ENCODE measurements at places on chromosomes 1 and 21.

DNA sequence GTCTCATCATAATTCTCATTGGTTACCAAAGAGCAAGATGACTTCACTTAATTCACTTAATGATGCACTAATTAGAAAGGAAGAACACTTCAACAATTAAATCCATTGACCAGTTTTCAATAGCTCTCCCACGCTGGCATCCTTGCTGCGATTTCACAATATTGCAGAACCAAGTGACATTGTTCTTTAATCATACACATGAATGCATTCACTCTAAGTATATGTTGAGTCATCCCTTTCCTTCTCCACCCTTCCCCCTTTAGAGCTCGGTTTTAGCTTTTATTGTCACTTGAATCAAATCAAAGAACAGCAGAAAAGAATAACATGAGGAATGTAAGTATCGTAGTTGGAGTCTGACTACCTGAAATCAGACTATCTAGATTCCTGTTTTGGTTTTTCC, 233.6 kb upstream of the FMN2 start:
- DNase-seq = no peak

DNA sequence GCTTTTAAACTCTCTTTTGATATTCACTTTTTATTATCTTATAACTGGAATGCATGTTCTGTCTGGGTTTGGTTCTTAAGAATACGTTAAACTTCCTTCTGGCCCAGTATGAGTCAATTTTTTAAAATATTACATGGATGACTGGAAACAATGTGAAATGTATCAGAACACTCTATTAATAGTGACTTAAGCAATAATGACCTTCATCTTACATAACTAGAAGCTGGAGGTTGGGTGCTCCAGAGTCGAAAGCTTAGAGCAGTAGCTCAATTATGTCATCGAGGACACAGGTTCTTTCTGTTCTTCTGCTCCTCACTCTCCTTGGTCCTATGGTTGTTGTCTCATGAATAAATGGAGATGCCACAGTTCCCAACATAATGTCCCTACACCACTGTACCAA, 91.6 kb upstream of the FOXD3 start:
- no peak for DNase-seq

GRCh38 chr1:26003262-26003661, 5.4 kb upstream of the PAFAH2 start:
- no peak for DNase-seq

DNA sequence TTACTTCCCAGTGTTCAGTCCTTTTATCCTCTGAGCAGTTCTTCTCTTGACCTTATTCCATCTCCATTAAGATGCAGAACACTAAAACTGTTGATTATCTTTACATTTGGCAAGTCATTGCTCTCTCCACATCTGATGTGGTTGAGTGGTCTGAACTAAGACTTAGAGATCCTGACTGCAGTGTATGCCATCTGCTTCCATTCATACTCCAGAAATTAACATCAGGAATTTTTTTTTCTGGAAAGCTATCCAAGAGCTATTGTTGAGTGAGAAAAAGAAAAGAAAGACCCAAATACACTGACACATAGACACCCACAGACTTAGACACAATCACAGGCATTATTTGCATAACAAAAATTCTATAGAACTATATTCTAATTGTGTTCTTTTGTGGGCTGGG, 3.7 kb upstream of the TRIM62 start:
- no peak for DNase-seq

GRCh38 chr1:158019171-158019868, 25.9 kb downstream of the KIRREL1 start:
- peak; percentile 87 for DNase-seq

All from fibroblast of gingiva (primary cell).